T-helper 1 cell (primary cell): ENCODE measurements at places on chromosomes 7 and 10.

DNA sequence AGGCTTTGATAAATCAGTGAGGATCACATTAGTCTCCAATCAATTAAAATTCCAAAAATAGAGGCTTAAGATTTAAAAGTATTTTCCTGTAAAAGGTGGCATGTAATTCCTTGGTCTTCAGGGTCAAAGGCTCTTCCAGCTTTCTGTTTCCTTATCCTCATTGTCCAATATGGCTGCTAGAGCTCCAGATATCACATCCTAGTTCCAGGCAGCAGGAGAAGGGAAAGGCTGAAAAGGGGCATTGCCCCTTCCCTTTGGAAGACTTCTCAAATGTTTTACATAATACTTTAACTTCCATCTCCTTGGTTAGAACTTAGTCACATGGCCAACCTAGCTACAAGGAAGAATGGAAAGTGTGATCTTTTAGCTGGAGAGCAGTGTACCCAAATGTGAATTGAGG, 39.2 kb upstream of the JAZF1 start:
- no peak for DNase-seq

GRCh38 chr10:28678687-28679457, 1.6 kb downstream of the BAMBI start:
- no peak for DNase-seq

- DNase-seq: no peak
Observed at GRCh38 chr7:16345979-16346958, 75.1 kb downstream of the CRPPA start.

- peak; percentile 31 for DNase-seq
Observed at GRCh38 chr10:69222157-69223027, 2.3 kb downstream of the HKDC1 start.

GRCh38 chr7:50783801-50784507, 1.3 kb upstream of the GRB10 start:
- no peak for DNase-seq

GRCh38 chr10:122197611-122198222, 73.4 kb upstream of the BTBD16 start:
- no peak for DNase-seq

DNA sequence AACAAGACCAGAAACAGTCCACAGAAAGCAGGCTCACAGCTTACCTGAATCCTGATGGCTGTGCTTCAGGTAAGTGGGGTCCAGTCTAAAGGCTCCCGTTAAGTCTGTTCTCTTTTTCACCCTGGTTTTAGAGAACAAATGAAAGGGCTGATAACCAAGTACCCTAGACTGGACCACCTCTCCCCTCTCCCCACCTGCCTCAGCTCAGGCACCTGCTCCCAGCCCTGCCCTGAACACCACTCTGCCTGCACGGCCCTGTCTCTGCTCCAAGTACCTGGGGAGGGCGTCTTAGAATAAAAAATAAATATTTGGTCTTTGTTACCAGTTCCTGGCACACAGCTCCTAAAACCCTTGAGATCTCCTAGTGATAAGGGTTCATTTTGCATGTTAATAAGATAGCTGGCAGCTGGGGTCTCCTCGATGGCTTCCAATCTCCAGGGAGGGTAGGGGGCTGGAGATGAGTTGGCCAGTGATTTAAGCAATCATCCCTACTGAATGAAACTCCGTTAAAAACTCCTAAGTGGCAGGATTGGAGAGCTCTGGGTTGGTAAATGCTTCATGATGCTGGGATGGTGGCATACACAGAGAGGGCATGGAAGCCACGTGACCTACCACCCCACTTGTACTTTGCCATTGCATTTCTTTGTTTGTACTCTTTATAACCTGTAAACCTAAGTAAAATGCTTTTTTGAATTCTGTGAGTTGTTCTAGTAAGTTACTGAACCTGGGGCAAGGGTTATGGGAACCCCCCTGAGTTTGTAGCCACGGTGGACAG, 29.8 kb upstream of the FIGNL1 start:
- DNase-seq: no peak

- DNase-seq: no peak
Observed at GRCh38 chr7:26782501-26782900, 81.9 kb downstream of the SKAP2 start.

GRCh38 chr7:117916309-117916708, 43.1 kb upstream of the CTTNBP2 start:
- no peak for DNase-seq

DNA sequence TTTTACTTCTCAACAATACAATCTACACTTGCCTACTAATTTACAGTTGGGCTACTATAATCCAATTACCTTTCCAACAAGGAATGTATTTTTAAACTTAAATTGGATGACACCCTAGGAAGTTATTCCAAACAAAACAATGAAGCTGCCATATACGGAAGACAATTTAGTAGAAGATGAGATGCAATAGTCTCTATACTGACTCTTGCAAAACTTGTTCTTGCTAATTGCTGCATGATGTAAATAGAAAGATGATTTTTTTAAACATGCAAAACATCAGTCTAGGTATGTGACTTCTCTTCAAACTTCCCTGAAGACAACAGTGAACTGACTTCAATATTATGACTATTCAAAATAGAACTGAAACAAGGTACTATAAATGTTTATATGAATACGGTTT, 17.6 kb downstream of the NT5C3A start:
- DNase-seq: no peak

DNA sequence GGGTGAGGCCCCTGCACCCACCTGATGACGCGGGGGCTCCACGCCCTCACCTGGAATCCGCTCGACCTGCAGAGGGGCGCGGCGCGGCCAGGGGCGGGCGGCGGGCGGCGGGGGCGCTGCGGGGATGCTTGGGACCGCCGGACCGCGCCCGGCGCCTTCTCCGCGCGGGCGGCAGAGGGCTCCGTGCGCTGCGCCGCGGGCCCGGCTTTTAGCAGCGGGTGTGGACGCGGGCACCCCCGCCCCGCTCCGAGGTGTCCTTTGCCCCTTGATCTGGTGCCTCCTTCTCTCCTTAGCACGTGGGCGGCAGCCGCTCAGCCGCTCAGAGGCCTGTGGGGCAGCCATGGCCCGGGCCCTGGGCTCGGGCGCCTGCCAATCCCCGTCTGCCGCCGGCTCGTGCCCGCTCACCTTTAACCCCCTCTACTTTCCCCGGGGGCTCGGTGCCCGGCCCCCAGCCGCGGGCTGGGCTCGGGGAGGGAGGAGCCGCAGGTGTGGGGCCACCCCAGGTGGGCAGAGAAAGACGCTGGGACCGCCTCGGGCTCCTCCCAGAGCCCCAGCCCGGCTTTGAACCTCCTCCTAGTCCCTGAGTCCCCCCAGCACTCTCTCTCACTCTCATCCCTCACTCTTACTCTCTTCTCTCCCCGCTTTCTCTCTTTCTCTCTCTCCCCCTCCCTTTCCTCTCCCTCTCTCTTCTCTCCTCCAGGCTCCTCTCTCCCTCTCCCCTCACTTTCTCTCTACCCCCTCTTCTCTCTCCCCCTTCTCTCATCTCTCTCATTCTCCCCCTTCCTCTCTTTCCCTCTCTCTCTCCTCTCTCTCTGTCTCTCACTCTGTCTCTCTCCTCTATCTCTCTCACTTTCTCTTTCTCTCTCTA, 19.7 kb upstream of the VPS37D start:
- peak; percentile 36 for DNase-seq

DNA sequence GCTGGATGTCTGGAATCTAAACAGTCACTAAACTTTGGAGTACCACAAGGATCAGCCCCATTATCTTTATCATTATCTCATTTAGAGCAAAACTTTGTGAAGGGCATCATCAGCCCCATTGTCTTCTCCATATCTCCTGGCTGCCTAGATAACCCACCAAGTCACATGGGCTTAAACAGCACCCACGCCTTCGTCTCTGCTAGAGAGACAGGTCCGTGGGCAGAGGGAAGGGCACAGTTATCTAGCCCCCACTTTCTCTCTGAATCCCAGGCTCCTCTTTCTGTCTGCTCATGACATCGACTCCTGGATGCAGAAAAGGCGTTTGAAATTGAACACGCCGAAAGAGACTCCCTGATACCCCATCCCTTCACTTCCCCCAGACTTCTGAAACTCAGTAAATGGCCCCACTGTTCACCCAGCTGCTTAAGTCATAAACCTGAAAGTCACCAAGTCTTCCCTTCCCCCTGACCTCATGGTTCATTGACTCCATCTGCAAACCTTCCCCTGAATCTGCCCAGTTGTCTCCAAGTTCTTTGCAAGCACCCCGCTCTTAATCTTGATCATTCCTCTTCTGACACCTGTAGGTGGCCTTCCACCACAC, 20.9 kb upstream of the PARD3 start:
- no peak for DNase-seq

- DNase-seq: no peak
Observed at GRCh38 chr10:53601260-53601875, 828.8 kb upstream of the MBL2 start.

DNA sequence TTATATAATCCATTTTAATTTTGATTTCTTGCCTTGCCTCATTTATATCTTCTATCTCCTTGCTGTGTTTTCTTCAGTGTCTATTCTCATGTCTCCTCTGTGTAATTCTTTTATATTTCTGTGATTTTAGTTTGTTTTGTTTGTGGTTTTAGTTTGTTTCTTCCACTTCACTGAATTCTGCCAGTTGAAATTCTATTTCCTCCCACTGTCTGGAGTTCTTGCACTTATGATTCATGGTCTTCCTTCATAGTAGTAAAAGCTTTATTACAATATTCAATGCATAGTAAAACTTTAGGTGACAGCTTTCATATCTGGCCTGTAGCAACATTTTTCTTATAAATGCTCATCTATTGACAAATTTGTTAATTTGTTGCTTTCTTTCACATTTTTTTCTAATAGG, 113.3 kb downstream of the MAGI2 start:
- DNase-seq: no peak

GRCh38 chr10:99621454-99622251, 1.4 kb upstream of the SLC25A28 start:
- no peak for DNase-seq

DNA sequence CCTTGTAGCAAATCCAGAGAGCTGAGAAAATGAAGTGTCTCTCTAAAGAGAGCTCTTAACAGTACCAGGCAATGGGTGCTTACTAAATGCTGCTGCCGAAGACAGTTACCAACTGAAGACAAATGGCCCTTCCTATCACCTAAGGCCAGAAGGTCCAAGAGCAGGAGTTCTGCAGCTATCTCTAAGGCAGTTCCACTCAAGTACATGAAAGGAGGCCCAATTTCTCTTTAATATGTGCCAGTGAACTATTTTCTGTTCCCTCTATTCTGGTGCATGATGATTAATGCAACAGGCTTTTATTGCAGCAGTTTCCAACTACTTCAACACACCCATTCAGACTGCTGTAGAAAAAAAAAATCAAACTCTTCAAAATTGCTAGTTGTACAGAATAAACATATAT, 122.5 kb downstream of the SLC25A13 start:
- no peak for DNase-seq

- DNase-seq: no peak
Observed at GRCh38 chr10:120415709-120416330, 41.2 kb upstream of the PLPP4 start.

- DNase-seq: no peak
Observed at GRCh38 chr7:37391791-37392672, 56.6 kb downstream of the ELMO1 start.

DNA sequence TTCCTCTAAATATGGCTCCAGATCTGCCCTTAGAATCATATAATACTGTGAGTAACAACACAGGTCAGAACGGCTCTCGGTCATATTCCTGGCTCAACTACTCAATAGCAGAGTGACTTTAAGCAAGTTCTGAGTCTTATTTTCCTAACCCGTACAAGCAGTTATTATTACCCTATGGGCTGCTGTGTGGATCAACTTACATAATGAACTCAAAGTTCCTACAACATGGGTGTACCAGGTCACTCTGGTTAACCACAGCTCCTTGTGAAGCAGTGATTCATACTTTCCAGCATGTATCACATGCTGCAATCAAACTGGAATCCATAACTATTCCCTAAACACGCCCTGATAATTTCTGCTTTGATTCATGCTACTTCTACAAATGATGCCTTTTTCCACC, 107.3 kb downstream of the LRRN3 start:
- DNase-seq: no peak

- no peak for DNase-seq
Observed at GRCh38 chr10:79425074-79425532, 20.3 kb downstream of the ZCCHC24 start.

DNA sequence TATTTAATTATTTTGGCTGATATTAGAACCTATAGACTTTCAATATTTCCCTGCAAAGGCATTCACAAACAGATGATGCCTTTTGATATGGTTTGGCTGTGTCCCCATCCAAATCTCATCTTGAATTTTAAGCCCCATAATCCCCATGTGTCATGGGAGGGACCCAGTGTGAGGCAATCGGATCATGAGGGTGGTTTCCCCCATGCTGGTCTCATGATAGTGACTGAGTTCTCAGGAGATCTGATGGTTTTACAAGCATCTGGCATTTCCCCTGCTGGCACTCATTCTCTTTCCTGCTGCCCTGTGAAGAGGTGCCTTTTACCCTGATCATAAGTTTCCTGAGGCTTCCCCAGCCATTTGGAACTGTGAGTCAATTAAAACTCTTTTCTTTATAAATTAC, 9.3 kb upstream of the PNLIPRP3 start:
- DNase-seq: no peak

GRCh38 chr10:19892270-19892669, 76.0 kb downstream of the PLXDC2 start:
- DNase-seq: no peak

- DNase-seq: no peak
Observed at GRCh38 chr7:84113906-84114850, 80.4 kb downstream of the SEMA3A start.

- no peak for DNase-seq
Observed at GRCh38 chr10:17217631-17218232, 10.3 kb upstream of the VIM start.

DNA sequence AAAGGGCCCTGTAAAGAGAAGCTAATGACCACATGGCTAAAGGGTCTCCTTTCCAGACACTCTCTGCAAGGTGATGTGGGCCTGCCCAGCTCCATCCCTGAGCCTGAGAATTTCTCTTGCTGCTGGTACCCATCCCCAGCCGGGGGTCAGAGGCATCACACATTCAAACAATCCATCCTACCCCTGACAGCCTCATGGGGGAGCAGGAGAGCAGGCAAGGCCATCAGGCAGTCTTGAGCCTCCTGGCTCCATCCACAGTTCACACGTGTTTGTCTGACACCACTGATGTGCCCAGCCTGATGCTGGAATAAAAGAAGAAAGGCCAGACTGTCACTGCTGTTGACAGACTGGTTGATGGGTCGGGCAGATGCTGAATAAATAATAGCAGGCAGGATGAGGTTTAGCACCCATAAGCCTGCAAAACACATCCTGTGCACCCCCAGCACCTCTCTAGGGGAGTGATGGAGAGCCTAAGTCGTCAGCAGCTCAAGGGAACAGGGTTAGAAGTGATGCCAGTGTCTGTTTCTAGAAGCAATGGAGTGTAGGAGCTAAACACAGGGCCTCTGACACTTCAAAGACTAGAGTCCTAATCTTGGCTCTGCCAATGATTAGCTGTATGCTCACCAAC, 43.5 kb downstream of the TLL2 start:
- DNase-seq: no peak

- DNase-seq: no peak
Observed at GRCh38 chr7:84712374-84713121, 474.3 kb downstream of the SEMA3D start.

GRCh38 chr10:30114881-30115625, 55.7 kb upstream of the JCAD start:
- no peak for DNase-seq

GRCh38 chr7:75915416-75916156, 631 bp downstream of the POR start:
- no peak for DNase-seq

GRCh38 chr7:141306081-141306480, 232.2 kb downstream of the TMEM178B start:
- no peak for DNase-seq

- no peak for DNase-seq
Observed at GRCh38 chr10:70851597-70852475, 36.1 kb downstream of the SGPL1 start.

- DNase-seq: no peak
Observed at GRCh38 chr10:33476757-33477273, 142.3 kb upstream of the NRP1 start.
